ENCODE measurements at places on chromosomes 12 and 14.

DNA sequence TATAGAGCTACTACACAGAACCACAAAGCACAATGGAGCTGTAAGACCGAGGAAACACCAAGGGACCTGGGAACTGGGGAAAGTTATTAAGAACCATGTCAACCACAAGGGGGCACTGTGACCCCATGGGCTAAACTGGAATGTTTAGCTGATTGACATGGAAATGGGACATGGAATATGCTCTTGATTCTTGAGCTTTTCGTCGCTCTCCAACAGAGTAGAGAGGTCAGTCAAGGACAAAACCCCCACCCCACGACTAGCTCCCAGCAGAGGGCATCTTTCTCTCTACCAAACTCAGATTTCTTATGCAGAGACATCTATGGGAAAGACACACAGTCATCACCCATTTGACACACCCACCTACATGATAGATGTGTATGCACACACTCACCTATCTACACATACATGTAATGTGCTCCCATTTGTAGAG is 10.1 kb downstream of the NDRG2 start:
- no peak for DNase-seq

- no peak for DNase-seq
Observed at GRCh38 chr14:59464486-59465315, 479 bp downstream of the GPR135 start.

DNA sequence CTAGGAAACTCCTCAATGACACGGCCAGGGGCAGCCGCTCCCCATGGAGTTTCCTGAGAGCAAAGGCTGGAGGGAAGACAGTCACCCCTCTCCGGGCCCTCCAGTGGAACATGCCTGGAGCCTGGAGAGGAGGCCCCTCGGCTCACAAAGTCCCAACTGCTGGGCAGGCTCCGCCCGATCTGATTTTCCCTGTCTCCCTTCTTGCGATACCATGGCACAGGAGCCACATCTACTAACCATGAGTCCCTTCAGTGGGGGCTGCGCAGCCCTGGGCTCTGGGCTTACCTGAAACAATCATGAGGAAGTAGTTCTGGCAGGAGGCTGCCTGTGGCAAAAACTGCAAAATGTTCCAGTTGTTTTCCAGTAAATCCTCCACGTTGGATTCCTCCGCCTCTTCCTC is 15.3 kb downstream of the P2RX2 start:
- no peak for DNase-seq

DNA sequence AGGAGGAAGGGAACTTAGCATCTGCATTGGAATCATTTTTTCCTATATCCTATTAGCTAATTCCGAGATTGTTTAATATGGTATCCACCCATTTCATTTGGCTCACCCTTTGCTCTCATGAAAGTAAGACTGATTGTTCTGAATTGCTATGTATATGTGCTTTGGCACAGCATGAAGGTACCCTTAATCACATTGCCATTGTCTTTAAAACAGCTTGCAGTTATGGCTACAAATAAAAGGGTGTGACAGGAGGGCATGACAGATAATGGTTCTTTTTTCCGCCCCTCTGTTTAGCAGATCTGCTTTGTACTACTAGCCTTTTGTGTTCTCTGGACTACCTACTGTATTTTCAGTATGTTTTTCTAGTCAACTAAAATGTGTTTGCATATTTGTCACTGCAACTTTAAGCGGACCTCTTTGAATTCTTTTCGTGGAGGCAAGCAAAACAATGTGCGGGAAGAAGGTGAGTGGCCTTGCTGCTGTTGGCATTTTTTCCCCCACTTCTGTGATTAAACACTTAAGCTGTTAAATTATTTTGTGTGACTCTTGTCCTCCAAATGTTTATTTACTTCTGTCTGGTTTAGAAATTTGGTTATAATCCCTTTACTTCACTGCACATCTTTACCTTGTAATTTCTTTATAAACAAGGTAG is 35.8 kb downstream of the FBXO34 start:
- no peak for DNase-seq

- no peak for DNase-seq
Observed at GRCh38 chr12:1662761-1663439, 28.0 kb upstream of the ADIPOR2 start.

GRCh38 chr14:21703357-21704326 is 30.0 kb upstream of the OR4E1 start:
- no peak for DNase-seq

GRCh38 chr14:94646481-94646880 is 34.3 kb downstream of the SERPINA3 start:
- DNase-seq = no peak

- no peak for DNase-seq
Observed at GRCh38 chr12:124582108-124582424, 14.7 kb upstream of the NCOR2 start.

Data from cortex of kidney (tissue), 1 donor.